OCI-LY7 (cell line): ENCODE measurements at places on chromosomes 5 and 9.

GRCh38 chr5:95711501-95712346 lies 19.4 kb upstream of the RHOBTB3 start:
- DNase-seq, result no peak

- no peak for DNase-seq
Observed at GRCh38 chr5:84091127-84091799, 293.4 kb downstream of the EDIL3 start.

- no peak for DNase-seq
Observed at GRCh38 chr5:50593681-50594080, 72.8 kb upstream of the PARP8 start.

GRCh38 chr9:33225319-33226147 lies 14.4 kb upstream of the SPINK4 start:
- peak; percentile 80 for DNase-seq

- DNase-seq, result no peak
Observed at GRCh38 chr5:39780347-39780746, 355.6 kb upstream of the DAB2 start.

DNA sequence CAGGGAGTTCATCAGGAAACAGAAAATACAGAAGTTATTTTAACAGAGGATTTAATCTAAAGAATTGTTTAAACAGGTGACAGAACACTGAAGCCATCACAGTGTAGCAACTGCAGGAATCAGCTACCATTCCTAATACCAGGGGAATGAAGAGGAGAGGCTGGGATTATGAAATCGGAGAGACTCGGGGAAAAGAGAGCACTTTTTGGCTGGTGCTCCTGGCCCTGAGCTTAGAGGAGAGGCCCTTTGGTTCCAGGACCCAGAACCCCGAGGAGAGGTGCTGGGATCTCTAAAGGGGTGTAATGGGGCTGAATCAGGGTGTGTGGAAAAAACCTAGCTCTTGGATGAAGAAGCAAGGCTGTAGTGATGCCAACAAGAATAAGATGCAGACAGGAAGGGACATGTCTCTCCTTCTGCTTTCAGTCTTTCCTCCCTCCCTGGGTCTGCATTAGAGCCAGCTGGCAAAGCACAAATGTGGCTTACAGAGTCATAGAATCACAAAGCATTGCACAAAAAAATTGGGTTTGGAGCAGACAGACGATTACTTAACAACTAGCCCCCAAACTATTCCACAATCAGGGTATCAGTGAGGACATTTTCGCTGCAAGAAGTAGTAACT lies 11.6 kb upstream of the SFXN1 start:
- no peak for DNase-seq

DNA sequence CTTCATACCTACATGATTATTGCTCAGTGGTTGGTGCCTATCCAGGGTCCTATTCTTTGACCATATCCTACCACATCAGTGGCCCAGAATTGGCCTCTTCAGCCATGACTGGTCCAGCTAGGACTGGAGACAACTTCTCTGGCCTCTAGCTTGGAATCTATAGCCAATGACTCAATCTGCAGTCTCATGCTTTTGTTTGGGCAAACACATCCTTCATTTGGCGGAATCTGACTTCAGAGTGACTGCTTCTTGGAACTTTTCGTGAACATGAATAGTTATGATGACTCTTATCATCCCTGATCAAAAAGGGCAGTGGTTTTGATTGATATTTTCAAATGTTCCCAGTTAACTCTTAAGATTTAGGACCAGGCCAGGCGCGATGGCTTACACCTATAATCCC lies 134.1 kb downstream of the PAPPA start:
- DNase-seq, result no peak

DNA sequence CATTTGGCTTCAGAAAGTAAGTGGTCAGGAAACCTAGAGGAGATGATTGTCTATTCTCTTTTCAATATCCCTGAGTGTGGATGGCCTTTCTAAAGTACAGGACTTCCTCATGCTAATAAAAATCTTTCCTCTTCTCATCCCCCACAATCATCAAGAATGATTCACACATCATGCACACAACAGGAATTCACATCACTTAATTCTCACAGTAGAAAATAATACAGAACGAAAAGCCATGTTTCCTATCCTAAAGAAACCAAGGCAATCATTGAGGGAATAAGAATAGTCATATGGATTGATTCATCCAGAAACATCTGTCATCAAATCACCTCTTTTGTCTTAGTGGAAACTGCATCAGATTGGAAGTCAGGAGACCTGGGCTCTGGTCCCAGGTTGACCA lies 203.1 kb upstream of the PIK3R1 start:
- no peak for DNase-seq

- DNase-seq, result no peak
Observed at GRCh38 chr5:138926688-138927448, 51.7 kb upstream of the LRRTM2 start.
